Metanephros (tissue), 2 donors: ENCODE measurements at places on chromosomes 1 and 21. TPM values are rescaled to one million over a fixed set of nuclear protein-coding genes. Genes with fewer than 3 reads are reported as not detected.

The RUNX3 gene
- total RNA-seq = 0.47 TPM

The FAAH gene
- 27.0 TPM for total RNA-seq

The MYOG gene
- total RNA-seq = 32.3 TPM

The GPA33 gene
- total RNA-seq = 0.12 TPM

The UTS2 gene
- total RNA-seq = not detected
